Activated T-cell treated with anti-CD3 and anti-CD28 coated beads, Interleukin-2, amount 50 U/mL, for 72 hours (primary cell): ENCODE measurements at places on chromosomes 5 and 9. TPM values are rescaled to one million over a fixed set of nuclear protein-coding genes. Genes with fewer than 3 reads are reported as not detected.

GRCh38 chr9:129885018-129885669, 49.9 kb downstream of the USP20 start:
- H3K4me3 ChIP-seq: peak overlapping the region; percentile 87
- peaks cover 21% of the 10 kb centered on the region for H3K36me3 ChIP-seq
- peak; percentile 67 for DNase-seq
- H3K27me3 ChIP-seq: no peaks in the 10 kb centered on the region
- H3K4me1 ChIP-seq: peaks cover 59% of the 10 kb centered on the region

DNA sequence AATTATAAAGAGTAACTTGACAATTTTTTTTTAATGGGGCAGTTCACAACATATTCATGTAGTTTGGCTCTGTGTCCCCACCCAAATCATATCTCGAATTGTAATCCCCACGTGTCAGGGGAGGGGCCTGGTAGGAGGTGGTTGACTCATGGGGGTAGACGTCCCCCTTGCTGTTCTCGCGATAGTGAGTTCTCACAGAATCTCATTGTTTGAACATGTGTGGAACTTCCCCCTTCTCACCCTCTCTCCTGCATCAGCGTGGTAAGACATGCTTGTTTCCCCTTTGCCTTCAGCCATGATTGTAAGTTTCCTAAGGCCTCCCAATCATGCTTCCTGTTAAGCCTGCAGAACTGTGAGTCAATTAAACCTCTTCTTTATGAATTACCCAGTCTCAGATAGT, 40.7 kb downstream of the FBXW11 start:
- H3K4me1 ChIP-seq: peaks cover 84% of the 10 kb centered on the region
- H3K27ac ChIP-seq: peak overlapping the region; percentile 88
- peaks cover 9% of the 10 kb centered on the region for H3K36me3 ChIP-seq
- no peaks in the 10 kb centered on the region for H3K27me3 ChIP-seq
- DNase-seq: peak; percentile 12

Gene CD14
- total RNA-seq: 0.41 TPM

Gene IL7R
- 102 TPM for total RNA-seq

- no peak overlapping the region for H3K27ac ChIP-seq
- no peaks in the 10 kb centered on the region for H3K4me1 ChIP-seq
- no peak for DNase-seq
- no peaks in the 10 kb centered on the region for H3K36me3 ChIP-seq
Observed at GRCh38 chr5:6457592-6457991, 8.9 kb downstream of the UBE2QL1 start.

Gene FOXD4L5
- total RNA-seq: 0.25 TPM

Gene SH3PXD2B
- total RNA-seq: 0.49 TPM

GRCh38 chr9:130159915-130160670, 12.1 kb upstream of the NCS1 start:
- H3K27me3 ChIP-seq: no peaks in the 10 kb centered on the region
- H3K36me3 ChIP-seq: no peaks in the 10 kb centered on the region
- H3K4me3 ChIP-seq: no peak overlapping the region
- H3K4me1 ChIP-seq: peaks cover 13% of the 10 kb centered on the region

DNA sequence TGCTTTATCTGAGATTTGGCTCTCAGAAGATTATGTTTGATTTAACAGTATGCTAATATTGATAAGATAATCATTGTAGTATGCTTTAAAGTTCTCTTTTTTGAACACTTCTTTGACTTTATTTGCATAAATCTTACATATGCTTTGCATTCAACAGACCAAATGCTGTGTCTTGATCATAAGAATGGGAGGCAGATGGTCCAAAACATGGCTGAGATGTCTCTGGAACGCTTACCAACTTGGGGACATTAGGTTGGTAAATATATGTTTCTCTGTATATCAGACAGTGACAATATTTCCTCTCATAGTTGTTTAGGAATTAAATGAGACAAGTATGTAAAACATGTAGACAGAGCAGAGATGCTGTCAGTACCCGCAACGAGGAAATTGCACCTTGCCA, 197.9 kb upstream of the CTNND2 start:
- no peak overlapping the region for H3K27ac ChIP-seq
- DNase-seq: no peak
- H3K4me1 ChIP-seq: no peaks in the 10 kb centered on the region
- no peaks in the 10 kb centered on the region for H3K36me3 ChIP-seq
- no peak overlapping the region for H3K4me3 ChIP-seq
- no peaks in the 10 kb centered on the region for H3K27me3 ChIP-seq

- H3K4me3 ChIP-seq: no peak overlapping the region
- no peaks in the 10 kb centered on the region for H3K27me3 ChIP-seq
- H3K36me3 ChIP-seq: no peaks in the 10 kb centered on the region
- H3K4me1 ChIP-seq: peaks cover 19% of the 10 kb centered on the region
- H3K27ac ChIP-seq: no peak overlapping the region
Observed at GRCh38 chr9:4558371-4558998, 68.2 kb downstream of the SLC1A1 start.

DNA sequence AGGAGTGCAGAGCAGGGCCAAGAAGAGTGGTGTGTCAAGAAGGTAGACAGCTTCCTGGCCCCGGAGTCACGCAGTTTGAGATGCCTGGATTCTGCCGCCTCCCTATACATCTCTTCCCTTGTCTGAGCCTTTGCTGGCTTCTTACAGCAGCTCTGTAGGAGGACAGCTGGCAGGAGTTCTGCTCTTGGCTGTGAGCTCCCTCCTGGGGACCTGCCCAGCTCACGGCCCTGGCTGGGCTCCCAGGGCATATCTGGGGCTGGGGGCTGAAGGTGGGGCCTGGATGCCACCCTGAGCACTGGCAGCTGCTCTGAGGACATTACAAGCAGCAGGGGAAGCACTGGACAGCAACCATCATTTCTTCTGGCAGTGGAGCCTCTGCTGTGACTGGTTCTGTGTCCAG, 786 bp upstream of the TSSK1B start:
- H3K27ac ChIP-seq: no peak overlapping the region
- no peaks in the 10 kb centered on the region for H3K27me3 ChIP-seq
- no peaks in the 10 kb centered on the region for H3K36me3 ChIP-seq
- no peak overlapping the region for H3K4me3 ChIP-seq
- no peak for DNase-seq

Gene PHF24
- total RNA-seq: 1.1 TPM

GRCh38 chr5:113067635-113068344, 91.2 kb downstream of the DCP2 start:
- no peaks in the 10 kb centered on the region for H3K36me3 ChIP-seq
- DNase-seq: no peak
- no peak overlapping the region for H3K27ac ChIP-seq
- peaks cover 13% of the 10 kb centered on the region for H3K4me1 ChIP-seq
- H3K4me3 ChIP-seq: no peak overlapping the region
- H3K27me3 ChIP-seq: no peaks in the 10 kb centered on the region

GRCh38 chr5:124683917-124684555, 62.4 kb downstream of the ZNF608 start:
- H3K36me3 ChIP-seq: no peaks in the 10 kb centered on the region
- no peak overlapping the region for H3K27ac ChIP-seq

- H3K4me3 ChIP-seq: no peak overlapping the region
- no peak for DNase-seq
- H3K27ac ChIP-seq: no peak overlapping the region
- peaks cover 29% of the 10 kb centered on the region for H3K4me1 ChIP-seq
- no peaks in the 10 kb centered on the region for H3K27me3 ChIP-seq
- H3K36me3 ChIP-seq: no peaks in the 10 kb centered on the region
Observed at GRCh38 chr9:129604766-129605163, 16.1 kb downstream of the C9orf50 start.

DNA sequence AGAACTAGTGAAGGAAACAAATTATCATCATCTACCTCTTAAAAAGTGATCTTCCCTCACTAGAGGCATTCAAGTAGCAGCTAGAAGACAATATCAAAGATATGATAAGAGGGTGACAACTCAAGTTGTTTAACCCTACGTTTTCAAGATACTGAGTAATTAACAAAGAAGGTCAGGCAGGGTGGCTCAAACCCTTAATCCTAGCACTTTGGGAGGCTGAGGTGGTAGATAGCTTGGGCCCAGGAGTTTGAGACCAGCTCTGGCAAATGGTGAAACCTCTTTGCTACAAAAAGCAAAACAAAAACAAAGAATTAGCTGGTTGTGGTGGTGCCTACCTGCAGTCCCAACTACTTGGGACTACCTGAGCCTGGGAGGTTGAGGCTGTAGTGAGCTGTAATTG, 408.2 kb upstream of the TUSC1 start:
- no peaks in the 10 kb centered on the region for H3K4me1 ChIP-seq
- H3K36me3 ChIP-seq: no peaks in the 10 kb centered on the region
- no peaks in the 10 kb centered on the region for H3K27me3 ChIP-seq
- no peak for DNase-seq

Gene PCDHB9
- not detected for total RNA-seq

Gene F2RL1
- total RNA-seq: 1.7 TPM

Gene CXCL14
- total RNA-seq: not detected

Gene ENHO
- 0.23 TPM for total RNA-seq

Gene SLC1A1
- total RNA-seq: 0.23 TPM

DNA sequence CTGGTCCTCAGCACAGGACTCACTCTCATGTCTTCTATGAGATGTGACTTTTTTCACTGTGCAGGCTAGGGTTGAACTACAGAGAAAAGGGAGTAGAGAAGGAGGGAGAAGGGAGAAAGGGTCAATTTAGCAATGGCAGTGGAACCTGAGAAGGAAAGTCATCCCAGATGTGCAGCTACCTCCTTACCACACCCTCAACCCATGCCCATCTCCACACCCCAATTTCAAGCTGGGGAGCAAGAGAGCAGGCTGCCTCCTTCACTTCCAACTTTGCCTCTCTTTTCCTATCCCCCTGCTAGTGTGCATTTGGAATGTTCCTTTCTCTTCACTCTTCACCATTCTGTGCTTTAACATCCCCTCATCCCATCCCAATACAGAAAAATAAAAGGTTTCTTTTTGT, 163.5 kb upstream of the MAP3K1 start:
- no peaks in the 10 kb centered on the region for H3K36me3 ChIP-seq
- H3K4me3 ChIP-seq: no peak overlapping the region
- H3K27me3 ChIP-seq: no peaks in the 10 kb centered on the region
- H3K27ac ChIP-seq: no peak overlapping the region
- DNase-seq: no peak

- no peaks in the 10 kb centered on the region for H3K27me3 ChIP-seq
- H3K36me3 ChIP-seq: no peaks in the 10 kb centered on the region
- H3K27ac ChIP-seq: no peak overlapping the region
- H3K4me1 ChIP-seq: no peaks in the 10 kb centered on the region
Observed at GRCh38 chr5:117246424-117246823, 671.8 kb upstream of the SEMA6A start.

Gene SPAAR
- total RNA-seq: not detected

Gene PCDHB5
- total RNA-seq: not detected

Gene TNFSF15
- total RNA-seq: 0.26 TPM

- H3K27me3 ChIP-seq: no peaks in the 10 kb centered on the region
- no peaks in the 10 kb centered on the region for H3K36me3 ChIP-seq
- no peaks in the 10 kb centered on the region for H3K4me1 ChIP-seq
- H3K27ac ChIP-seq: no peak overlapping the region
- no peak for DNase-seq
- no peak overlapping the region for H3K4me3 ChIP-seq
Observed at GRCh38 chr5:120151181-120151580, 312.9 kb upstream of the PRR16 start.

- no peaks in the 10 kb centered on the region for H3K36me3 ChIP-seq
- H3K4me1 ChIP-seq: no peaks in the 10 kb centered on the region
- no peak overlapping the region for H3K27ac ChIP-seq
- peaks cover 21% of the 10 kb centered on the region for H3K27me3 ChIP-seq
- H3K4me3 ChIP-seq: no peak overlapping the region
Observed at GRCh38 chr5:86862093-86862492, 244.4 kb downstream of the COX7C start.

- H3K27ac ChIP-seq: no peak overlapping the region
- H3K4me1 ChIP-seq: no peaks in the 10 kb centered on the region
- no peak overlapping the region for H3K4me3 ChIP-seq
- H3K27me3 ChIP-seq: no peaks in the 10 kb centered on the region
Observed at GRCh38 chr9:101999441-101999840, 261.0 kb upstream of the GRIN3A start.

- H3K27me3 ChIP-seq: no peaks in the 10 kb centered on the region
- H3K36me3 ChIP-seq: no peaks in the 10 kb centered on the region
- no peak for DNase-seq
- H3K4me1 ChIP-seq: no peaks in the 10 kb centered on the region
- H3K27ac ChIP-seq: no peak overlapping the region
Observed at GRCh38 chr5:153559926-153560325, 69.5 kb downstream of the GRIA1 start.

DNA sequence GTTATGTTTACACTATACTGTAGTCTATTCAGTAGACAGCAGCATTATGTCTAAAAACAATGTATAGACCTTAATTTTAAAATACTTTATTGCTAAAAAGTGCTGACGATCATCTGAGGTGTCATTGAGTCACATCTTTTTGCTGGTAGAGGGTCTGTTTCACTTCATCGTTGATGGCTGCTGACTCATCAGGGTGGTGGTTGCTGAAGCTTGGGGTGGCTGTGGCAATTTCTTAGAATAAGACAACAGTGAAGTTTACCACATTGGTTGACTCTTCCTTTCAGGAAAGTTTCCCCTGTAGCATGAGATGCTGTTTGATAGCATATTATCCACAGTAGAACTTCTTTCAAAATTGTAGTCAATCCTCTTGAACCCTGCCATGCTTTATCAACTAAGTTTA, 150.3 kb downstream of the FBXL7 start:
- H3K36me3 ChIP-seq: no peaks in the 10 kb centered on the region
- H3K27ac ChIP-seq: no peak overlapping the region
- H3K4me3 ChIP-seq: no peak overlapping the region
- DNase-seq: no peak
- H3K4me1 ChIP-seq: no peaks in the 10 kb centered on the region
